NCI-H187 (cell line): ENCODE measurements at places on chromosomes 5 and 9.

GRCh38 chr9:81335879-81336421 lies 353.4 kb downstream of the TLE1 start:
- no peak for DNase-seq

DNA sequence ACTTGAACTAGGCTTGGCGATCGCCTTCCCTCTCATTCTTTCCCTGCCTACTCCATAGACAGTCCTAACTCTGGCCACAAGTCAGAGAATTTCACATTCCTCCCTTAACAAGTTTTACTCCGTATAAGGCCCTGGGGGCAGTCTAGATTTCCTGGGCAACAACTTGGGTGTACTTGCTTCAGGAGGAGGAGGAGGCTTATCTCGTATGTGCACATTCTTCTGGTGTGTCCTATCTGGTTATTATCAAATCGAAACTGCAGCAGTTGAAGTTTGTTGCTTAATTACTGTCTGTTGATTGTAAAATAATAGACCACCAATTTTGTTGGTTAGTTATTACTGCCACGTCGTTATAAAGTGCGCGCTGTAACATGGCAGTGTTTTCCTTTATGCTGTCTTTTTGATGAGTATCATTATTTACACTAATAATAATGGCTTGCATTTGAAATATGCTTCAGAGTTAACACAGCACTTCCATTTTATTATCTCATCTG lies 42.0 kb downstream of the PIP5K1B start:
- no peak for DNase-seq

GRCh38 chr9:703392-703791 lies 138.1 kb upstream of the DMRT1 start:
- DNase-seq, result no peak

GRCh38 chr9:125255781-125256391 lies 5.7 kb upstream of the GAPVD1 start:
- no peak for DNase-seq

DNA sequence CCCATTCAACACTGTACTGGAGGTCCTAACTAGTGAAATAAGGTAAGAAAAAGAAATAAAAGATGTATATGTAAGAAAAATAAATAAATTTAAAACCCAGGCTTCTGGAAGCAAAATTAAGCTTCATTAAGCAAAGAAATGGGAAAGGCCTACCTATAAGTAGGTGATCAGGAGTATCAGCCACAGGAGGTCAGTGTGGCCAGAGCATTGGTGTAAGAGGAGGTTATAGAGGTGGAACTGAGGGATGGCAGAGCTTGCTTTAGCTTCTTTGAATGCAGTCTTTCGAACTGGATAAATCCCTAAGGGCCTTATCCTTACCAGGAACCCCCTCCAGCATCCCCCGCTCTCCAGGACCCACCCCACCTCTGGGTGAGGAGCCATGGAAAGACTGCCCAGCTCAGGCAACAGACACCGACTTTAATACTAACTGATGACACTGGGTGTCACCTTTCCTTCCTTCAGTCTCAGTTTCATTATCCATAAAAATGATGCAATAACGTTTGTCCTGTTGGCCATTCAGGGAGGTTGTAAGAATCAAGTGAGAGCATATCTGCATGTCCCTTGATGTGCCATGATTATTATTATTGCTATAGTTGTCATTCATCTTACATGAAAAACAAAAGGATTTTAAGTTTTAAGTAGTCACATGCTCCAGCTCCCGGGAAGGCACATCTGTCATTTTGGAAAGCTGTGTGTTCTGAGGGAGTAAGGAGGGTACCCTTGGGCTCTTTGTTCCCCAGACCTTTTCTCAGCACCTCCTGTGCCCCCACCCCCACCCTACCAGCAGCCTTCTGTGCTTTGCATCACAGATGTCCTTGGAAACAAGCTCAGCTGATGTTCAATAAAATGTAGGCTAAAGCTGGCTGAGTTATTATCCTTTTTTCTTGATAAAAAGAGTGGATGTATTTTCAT lies 50.8 kb upstream of the CTNNA1 start:
- no peak for DNase-seq

- no peak for DNase-seq
Measured at GRCh38 chr9:92405818-92406217, 1.4 kb upstream of the OGN start.

DNA sequence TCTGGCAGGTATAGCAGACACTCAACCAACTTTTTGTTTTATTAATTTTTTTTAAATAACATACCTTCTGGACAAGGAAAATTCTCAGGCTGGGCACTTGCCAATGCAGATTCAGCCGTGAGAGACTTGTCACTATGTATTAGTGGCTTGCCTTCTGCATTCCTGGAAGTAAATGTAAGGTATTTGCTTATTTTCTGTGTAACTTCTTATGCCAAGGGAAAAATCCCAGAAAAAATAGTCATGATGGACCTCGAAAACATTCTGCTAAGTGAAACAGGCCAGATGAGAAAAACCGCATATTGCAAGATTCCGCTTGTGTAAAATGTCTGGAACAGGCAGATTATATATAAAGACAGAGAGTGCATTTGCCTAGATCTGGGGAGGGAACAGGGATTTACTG lies 260.3 kb upstream of the DAPK1 start:
- no peak for DNase-seq

GRCh38 chr9:129023908-129024233 lies 4.3 kb downstream of the SH3GLB2 start:
- no peak for DNase-seq

- no peak for DNase-seq
Measured at GRCh38 chr5:17190242-17190778, 27.1 kb upstream of the BASP1 start.

DNA sequence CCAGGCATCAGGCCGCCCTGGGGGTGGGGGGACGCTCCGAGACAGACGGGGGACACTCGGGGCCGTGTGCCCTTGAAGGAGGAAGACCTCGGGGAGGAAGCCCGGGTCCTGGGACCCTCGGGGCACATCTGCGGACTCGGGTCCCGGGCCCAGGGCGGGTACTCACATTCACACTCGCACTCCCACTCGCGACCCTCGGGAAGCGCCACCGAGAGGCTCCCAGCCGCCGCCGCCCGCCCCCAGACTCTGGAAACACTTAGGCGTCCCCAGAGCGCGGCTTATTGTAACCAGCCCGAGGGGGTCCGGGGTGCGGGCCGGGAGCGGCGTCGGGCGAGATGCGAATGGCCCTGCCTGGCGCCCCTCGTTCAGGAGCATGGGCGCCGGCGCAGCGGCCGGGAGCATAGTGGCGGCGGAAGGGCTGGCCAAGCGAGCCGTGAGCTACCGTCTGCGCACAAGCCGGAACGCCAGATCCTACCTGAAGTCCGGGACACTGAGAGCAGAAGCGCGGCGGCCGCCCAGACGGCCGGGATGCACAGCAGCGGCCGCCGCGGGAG lies 559 bp downstream of the ROR2 start:
- no peak for DNase-seq

DNA sequence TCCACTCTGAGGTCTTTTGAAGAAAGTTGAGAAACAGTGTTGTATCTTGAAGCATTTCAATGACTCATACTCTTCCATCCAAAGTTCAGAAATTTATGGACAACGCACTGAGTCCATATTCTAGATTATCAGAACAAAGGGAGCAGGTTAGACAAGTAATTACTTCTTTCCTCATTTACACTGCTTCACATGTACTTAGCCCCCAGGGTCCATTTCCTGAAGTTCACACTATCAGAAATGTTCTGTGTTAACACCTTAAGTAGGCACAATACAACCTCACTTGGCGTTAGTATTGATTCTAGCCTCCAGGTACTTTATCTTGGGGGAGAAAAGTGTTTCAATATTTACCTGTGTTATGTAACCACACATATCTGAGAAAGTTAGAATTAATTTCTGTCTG lies 487.9 kb upstream of the DMAC1 start:
- no peak for DNase-seq

- no peak for DNase-seq
Measured at GRCh38 chr5:136098176-136098575, 34.5 kb upstream of the SMAD5 start.

DNA sequence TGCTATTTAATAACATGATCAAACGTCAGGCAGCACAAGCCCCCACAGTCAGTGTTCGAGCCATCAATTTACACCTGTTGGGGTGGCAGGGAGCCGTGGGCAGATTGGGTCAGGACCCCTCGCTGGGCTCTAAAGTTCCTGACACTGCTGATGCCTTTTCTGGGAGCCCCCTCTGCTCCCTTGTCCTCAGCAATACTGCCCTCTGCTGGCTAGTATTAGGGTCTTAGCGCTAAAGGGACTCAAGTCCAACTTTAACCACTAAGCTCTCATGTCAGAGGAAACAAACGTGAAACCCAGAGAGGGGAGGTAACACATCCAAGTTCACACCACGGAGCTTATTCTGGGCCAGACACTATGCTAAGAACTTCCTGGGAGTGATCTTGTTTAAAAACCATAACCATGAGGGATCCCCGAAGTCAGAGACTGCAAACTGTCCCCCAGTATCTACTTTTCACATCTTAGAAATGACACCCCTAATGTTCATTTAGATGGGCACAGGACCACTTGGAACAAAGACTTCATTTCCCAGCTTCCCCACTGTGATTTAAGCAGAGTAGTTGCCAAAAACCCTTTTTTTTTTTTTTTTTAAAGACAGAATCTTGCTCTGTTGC lies 20.4 kb downstream of the ANKS6 start:
- DNase-seq, result no peak

- no peak for DNase-seq
Measured at GRCh38 chr5:133926489-133927299, 41.7 kb downstream of the C5orf15 start.

DNA sequence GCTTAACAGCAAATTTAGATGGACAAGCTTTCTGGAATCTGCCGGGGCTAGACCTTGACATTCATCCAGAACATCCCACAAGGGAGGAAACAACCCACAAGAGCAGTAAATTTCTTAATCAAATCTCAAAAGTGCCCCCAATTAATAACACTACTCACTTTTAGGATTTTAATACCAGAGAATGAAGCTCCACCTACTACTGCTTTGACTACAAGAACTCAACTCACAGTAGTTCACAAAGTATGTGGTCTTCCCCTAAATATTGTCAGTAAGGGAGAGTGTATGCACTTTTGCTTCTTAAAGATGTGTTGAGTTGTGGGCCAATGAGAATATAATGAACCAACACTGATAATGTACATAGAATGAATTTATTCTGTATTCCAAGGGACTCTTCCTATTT lies 94.7 kb downstream of the EBF1 start:
- no peak for DNase-seq

- no peak for DNase-seq
Measured at GRCh38 chr5:6734243-6734700, 21.0 kb downstream of the TENT4A start.

DNA sequence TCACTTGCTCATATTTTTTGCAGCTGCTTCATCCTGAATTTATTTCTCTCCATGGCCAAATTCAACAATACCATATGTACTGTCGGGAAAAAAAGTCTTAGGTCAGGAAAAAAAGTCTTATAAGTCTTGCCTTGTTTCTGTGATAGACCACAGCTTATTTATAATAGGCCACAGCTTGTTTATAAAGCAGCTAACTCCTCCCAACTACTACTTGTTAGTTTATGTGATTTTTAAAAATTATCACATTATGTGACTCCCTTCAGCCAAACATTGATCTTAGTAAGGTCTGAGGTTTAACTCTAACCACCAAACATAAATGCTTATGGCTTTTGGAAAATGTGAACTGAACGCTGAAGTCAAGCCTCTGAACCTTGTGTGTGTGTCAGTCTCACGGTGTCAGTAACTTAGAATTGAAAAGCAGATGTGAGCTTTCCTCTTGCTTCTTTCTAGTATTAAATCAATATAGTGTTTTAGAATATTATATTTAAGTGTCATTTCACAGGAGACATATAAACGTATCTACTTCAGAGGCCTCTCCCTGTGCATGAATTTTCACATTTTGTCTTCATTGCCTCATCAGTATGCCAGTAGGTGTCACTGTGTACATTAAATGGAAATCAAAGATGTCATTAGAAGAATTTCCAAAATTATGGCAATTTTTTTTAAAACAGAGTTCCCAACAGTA lies 51.3 kb downstream of the SNX24 start:
- no peak for DNase-seq

GRCh38 chr5:97909541-97909940 lies 726.5 kb upstream of the RIOK2 start:
- no peak for DNase-seq

DNA sequence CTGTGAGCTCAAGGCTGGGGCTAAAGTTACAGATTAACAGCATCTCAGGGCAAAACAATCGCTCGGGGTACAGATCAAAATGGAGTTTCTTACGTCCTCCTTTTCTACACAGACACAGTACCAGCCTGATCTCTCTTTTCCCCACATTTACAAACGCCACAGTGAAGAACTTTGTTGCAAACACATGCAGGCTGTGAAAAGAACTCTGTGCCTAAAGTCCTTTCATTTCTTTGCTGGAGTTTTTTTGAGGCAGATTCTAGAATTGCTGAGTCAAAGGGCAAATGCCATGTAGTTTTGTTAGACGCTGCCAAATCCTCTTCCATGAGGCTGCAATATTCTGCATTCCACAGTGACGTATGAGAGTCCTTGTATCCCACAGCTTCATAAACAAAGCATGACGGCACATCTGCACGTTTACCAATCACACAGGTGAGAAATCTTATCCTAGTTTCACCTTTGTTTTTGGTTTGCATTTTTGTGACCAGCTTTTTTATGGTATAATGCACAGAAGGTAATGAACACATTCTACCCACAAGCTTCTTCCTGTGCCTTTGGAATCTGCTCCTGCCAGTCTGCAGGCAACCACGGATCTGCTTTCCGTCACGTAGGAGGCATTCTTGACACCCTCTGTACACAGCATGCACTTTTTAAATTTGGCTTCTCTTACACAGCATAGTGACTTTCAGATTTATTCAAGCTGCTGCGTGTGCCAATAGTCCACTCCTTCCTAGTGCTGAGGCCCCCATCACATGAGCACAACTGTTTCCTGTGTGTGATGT lies 44.6 kb upstream of the LPCAT1 start:
- DNase-seq, result no peak

DNA sequence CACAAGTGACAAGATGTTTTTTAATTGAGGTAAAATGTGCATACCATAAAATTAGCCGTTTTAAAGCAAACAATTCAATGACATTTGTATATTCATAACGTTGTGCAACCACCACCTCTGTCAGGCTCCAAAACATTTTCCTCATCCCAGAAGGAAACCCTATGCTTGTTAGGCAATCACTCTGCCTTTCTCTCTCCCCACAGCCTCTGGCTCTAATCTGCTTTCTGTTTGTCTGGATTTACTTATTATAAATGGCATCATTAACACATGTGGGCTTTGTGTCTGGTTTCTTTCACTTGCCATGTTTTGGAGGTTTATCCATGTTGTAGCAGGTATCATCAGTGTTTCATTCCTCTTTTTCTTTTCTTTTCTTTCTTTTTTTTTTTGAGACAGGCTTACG lies 1.4 kb upstream of the N4BP3 start:
- no peak for DNase-seq
